ENCODE measurements at places on chromosomes 16 and 17.

GRCh38 chr17:602436-602835 is 112.2 kb downstream of the VPS53 start:
- no peak for DNase-seq

DNA sequence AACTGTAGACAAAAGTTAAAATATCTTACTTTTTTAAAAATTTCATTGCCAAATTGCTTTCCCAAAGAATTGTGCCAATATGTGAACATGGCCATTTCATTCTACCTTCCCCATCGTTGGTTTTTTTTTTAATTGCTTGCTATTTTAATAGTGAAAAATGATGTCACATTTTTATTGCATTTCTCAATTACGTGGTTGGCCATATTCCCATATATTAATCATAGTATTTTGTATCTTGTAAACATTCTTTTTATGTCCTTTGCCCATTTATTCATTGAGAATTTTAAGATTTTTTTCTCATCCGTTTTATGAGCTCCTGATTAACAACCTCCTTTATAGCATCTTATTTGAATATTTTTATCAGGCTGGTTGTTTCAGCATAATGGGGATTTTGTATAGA is 7.2 kb downstream of the OMG start:
- no peak for DNase-seq

GRCh38 chr16:12318661-12319427 is 342.3 kb downstream of the SNX29 start:
- no peak for DNase-seq

- no peak for DNase-seq
Measured at GRCh38 chr16:53156516-53156915, 101.7 kb downstream of the CHD9 start.

DNA sequence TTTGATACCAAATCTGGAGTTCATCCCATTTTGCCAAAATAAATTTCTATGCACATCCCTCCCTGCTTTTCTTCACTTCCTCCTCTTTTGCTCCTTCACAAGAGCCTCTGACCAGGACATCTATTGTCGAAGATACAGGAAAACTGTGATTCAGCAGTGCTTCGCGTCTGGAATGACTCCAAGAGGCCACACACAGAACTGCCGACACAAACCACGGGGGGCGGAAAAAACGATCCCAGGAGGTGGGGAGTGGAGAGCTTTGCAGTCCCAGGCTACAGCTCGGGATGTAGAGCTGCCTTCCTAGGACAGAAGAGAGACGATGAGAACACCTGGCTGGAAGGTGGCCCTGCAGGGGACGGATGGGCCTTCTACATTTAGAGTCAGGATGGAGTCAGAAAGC is 102.8 kb downstream of the XYLT1 start:
- DNase-seq: no peak

GRCh38 chr17:78986649-78987328 is 7.1 kb upstream of the LGALS3BP start:
- DNase-seq: no peak

DNA sequence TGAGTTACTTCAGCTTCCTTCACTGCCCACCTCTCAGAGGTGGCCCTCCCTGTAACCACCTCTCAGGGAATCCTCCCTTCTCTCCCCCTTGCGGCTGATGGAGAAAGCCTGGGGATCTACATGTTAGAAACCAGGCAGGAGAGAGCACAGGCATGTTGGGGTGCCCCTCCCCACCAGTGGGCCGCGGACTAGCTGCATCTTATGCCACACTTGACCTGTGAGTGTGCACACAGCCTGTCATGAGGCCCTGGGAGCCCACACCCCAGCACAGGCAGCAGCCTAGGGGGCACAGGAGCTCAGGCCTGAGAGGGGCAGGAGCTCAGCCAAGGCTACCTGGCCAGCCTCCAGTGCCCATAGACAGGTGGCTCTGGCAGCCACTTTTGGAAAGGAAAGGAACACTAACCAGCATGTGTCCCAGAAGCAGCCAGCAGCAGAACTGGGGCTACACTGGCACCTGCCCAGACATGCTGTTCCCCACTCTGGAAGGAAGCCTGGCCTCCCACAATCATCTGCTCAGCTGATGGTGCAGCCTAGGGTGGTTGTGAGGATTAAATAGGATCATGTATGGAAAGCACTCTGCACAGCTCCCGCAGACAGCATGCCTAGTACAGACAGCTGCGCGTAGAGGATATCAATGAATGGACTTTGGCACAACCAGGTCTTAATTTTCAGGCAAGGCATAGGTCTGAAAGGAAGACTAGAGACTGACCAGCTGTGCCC is 60.5 kb downstream of the TMEM132E start:
- no peak for DNase-seq

DNA sequence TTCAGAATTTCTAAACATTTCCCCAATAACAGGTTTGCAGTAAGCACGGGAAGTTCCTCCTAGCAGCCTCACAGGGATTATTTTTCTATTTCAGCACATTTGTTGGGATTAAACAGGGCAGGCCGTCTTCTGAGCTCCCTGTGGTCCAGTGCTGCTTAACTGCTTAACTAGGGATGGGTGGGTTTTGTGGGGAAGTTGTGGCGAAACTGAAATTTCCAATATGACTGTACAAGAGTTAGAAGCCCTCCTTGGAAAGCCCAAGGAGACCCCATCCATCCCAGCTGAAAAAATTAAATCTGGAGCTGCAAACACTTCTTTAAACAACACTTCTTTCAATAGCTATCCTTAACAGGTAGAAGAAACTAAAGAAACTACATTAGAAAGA is 22.2 kb downstream of the FAM117A start:
- DNase-seq: no peak
